Eye (tissue), 1 donor: ENCODE measurements at places on chromosomes 2 and 18.

- DNase-seq, result peak; percentile 23
Measured at GRCh38 chr18:43634994-43635393, 357.7 kb upstream of the SYT4 start.

DNA sequence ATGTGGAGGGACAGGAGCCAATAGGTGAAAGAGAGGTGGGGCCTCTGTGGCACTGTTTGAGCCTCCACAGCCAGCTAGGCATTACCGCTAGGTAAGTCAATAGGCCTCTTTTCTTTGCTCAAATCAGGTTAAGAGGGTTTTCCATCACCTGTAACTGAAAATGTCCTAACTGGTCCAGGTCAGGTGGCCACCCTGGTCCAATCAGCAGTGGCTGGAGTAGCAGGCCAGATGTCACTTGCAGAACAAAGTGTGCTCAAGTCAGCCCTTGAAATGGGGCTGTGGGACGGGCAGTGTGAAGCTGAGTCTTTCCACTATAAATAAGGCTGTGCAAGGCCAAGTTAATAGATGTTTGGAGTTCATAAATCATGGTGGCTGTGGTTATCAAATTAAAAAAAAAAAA, 20.9 kb downstream of the FBXO36 start:
- DNase-seq, result no peak

- no peak for DNase-seq
Measured at GRCh38 chr2:46098621-46099062, 198.6 kb upstream of the EPAS1 start.

DNA sequence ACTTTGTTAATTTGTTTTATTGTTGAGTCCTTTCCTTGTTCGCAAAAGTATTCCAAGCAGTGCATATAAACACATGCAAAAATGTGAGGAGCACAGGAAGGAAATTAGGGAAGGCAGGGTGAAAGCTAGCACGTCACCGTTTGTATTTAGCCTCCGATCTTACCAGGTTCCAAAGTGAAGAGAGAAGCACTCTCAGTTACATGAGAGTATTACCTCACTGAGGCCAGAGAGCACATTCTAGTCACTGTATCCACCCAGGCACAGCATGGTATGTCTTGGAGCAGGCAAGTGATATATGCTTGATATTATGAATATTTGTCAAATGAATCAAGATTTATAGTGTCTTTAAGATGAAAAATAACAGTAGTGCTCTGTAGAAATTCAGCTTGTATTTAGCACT, 6.5 kb upstream of the TMEM182 start:
- DNase-seq, result no peak

- no peak for DNase-seq
Measured at GRCh38 chr2:122145856-122146255, 390.4 kb downstream of the TSN start.

DNA sequence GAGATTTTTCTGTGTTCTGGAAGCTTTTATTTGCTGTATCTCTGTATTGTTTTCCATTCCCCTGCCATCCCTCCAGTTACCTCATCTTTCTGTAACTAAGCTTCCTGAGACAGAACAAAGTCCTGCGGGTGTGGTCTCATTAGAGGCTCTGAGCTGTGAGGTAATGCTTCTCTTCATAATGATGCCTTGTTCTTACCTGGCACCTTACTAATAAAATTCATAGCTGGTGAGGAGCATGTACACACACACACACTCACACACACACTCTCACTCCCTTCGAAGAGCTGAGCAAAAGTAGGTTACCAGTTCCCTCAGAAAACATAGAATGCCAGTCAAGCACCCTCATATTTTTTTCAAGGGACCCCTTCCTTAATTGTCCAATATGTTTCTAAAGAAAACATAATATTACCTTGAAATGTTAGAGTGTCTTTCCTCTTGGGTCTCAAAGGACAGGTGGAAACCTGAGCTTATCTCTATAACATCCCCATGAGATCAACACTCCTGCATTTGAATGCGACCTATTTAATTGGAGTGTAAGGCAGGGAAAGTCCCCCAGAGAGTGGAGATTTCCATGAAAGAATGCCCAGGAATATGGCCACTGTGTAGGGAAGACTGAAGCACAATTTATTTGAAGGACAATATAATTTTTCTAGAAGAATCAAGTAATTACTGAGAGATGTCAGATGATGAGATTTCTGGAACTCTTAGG, 161.6 kb upstream of the NCK2 start:
- no peak for DNase-seq

- peak; percentile 61 for DNase-seq
Measured at GRCh38 chr2:42961385-42961811, 169.0 kb upstream of the HAAO start.

- DNase-seq, result peak; percentile 40
Measured at GRCh38 chr2:15040429-15041084, 408.0 kb downstream of the LRATD1 start.

DNA sequence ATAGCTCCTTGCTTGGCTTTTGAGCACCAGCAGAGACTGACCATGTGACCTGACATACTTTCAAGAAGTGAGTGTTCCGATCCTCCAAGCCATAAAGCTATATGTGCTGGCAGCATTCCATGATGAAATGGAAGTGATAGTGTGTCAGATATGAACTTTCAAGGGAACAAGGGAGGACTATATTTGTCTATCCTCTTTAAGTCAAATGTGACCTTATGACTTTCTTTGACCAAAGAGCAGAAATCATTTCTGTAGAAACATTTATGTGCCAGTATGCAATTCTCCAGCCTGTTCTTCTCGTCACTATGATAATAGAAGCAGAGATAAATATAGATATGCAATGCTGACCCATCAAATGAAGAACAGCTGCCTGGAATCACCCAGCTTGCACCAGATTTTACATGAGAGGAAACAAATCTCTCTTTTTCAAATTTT, 14.4 kb downstream of the HYCC2 start:
- DNase-seq, result no peak
